Thoracic aorta endothelial cell (primary cell): ENCODE measurements at places on chromosomes 11 and 22. TPM values are rescaled to one million over a fixed set of nuclear protein-coding genes. Genes with fewer than 3 reads are reported as not detected.

CSRP3 gene
- not detected in 2 replicates for total RNA-seq

PRRG4 gene
- 0.27 and 0.43 TPM in 2 replicates for total RNA-seq

PGR gene
- under 0.01 and 0.14 TPM in 2 replicates for total RNA-seq

TYR gene
- not detected in 2 replicates for total RNA-seq

OR51E2 gene
- not detected in 2 replicates for total RNA-seq

RFPL2 gene
- total RNA-seq: not detected in 2 replicates

MYEOV gene
- 1.9 TPM in 2 replicates for total RNA-seq

SHANK2 gene
- total RNA-seq: not detected in 2 replicates

SLC37A2 gene
- 0.57 and 0.66 TPM in 2 replicates for total RNA-seq

PPM1F gene
- total RNA-seq: 142 and 172 TPM in 2 replicates
